NCI-H345 (cell line): ENCODE measurements at places on chromosomes 1 and 21.

- DNase-seq = no peak
These were observed 207.8 kb downstream of the SIPA1L2 start for GRCh38 chr1:232422098-232422497.

GRCh38 chr1:62774971-62775595 is 8.8 kb upstream of the ATG4C start:
- DNase-seq = no peak

DNA sequence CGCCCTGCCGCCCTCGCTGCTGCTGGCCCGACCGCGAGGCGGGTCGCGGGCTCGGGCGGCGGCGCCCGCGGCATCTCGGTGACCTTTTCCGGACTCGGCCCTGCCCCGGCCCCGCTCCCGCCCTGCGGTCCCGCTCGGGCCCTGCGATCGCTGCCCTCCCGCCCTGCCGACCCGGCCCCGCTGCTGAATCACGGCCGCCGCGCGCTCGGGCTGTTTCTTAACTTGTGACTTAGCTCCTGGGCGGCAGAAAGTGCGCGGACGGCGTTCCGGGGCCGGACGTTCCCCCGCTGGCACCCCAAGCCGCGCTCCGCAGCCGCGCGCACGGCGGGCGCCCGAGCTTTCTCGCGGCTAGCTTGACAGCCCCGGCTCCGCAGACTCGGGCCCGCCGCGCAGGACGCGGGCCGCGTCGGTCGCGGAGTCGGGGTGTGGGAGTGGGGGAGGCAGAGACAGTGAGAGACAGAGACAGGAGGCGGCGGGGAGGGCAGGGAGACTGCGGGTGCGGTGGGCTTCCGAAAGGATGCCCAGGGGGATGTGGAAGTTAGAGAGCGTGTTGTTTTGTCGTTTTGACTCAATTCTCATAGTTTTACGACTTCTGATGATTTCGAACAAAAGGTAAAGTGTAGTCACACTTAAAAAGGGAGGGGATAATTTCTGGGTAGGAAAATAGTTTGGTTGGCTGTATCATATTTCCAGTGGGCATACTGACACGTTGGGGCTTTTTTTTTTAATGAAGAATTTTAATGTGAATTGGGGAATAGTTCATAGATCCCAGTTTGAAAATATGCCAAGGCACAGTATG is 49.8 kb downstream of the PRDM2 start:
- DNase-seq = peak; percentile 54

- no peak for DNase-seq
These were observed 1.3 kb downstream of the RTCA start for GRCh38 chr1:100267284-100267683.

GRCh38 chr1:242086093-242086492 is 87.2 kb upstream of the MAP1LC3C start:
- no peak for DNase-seq

DNA sequence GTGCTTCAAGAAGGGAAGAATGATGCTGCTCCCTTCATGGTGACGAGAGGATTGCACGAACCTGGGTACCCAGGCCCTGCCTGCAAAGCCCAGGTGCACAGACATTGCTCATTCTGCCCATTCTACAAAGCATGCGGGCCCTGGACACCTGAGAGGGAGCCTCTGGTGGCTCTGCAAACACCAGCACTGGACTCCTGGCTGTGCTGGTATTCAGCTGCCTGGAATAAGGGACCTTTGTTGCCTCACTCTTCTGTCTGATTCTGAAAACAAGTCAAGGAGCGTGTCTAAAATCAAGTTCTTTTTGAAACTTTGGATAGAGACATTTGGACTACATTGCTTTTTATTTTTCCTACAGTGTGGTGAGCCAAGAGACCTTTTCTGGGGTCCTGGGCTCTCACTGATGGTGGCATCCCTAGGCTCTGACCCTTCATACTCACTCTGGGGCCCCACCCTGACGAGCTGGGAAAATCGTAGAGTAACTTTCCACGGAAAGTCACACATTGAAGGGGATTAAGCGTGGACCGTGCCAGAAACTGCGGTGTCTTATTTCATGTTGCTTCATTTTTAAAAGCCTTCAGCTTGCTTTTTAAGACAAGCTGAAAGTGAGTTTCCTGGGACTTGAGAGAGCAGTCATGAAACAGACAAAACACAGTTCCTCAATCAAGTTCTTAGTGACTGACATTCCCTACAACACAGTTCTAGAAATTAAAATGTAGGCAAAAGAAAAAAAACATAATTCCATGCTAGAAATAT is 24.0 kb downstream of the ABCA4 start:
- no peak for DNase-seq

GRCh38 chr1:224014330-224014649 is 99.6 kb upstream of the FBXO28 start:
- DNase-seq = no peak

GRCh38 chr1:45542591-45542990 is 8.0 kb upstream of the AKR1A1 start:
- no peak for DNase-seq

GRCh38 chr1:233295237-233295974 is at the start of gene PCNX2:
PCNX2 (minus strand) TSS chr1:233295725; CDS start chr1:233295478, 247 bp downstream.
- peak; percentile 76 for DNase-seq

DNA sequence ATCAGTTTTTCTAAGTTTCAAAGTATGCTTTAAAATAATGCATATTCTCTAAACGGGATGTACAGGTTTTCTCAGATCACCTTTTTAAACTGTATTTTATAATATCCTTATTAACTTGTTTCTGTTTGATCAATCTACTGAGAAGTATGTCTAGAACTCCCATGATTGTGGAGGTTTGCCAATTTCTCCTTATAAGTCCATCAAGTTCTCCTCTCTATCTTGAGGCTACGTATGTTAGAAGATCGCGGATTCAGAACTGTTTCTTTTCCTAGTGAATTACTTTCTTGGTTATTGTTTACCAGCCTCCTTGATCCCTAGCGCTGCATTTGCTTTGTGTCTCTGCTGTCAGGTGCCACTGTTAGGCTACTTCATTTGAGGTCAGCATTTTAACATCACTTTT is 89.2 kb downstream of the NPHP4 start:
- DNase-seq = no peak

DNA sequence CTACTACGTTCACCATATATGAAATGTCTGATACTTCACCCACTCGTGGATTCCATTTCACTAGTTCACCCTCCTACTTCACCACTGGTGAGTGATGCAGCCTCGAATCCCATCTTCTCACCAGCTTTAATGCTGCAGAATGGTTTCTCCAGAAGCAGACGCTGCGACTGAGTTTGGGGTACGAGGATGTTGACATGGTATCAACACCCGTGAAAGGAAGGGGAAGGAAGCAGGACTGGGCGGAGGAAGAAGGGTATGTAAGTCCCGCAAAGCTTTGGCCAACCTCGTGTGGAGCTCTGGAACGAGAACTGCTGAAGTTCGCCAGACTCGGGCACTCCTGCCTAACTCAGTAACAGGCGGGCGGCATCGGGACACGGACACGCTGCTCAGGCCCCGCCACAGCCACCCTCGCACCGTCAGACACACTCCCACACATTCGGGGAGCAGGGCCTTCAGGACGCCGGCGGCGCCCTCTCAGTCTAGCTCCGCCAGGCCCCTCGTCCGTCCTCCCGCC is 833 bp upstream of the DIP2A start:
- peak; percentile 44 for DNase-seq

DNA sequence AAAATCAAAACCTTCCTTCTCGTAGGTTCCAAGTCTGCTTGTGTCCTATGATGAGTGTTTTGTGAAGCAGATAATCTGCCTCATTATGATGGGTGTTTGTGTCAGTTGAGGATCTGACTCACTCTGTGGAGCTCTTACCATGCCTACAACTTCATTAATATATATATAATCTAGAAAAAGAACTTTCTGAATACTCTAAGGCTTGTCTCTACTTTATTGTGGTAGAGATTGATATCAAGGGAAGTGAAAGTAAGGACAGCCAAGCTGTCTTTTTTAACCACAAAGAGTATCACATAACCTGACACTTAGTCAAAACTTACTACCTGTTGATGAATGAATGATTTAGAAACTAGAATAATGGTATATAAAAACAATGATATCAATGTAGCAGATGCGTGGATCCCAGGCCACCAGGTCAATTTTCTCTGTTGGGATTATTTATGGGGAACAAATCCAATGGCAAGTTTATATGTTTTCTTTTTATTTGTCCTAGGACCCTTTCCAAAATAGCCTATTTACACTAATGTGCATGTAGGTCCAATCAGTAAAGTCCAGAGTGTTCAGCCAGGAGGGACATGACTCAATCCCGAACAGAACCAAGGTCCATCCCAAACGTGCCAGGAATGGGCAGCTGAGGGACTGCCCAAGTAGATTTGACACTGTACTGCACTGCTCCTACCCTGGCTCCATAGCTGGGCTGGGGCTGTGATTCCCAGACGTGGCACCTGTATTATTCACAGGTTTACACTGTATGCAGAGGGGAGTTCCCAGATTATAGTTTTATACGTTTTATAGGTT is 182.3 kb upstream of the GREM2 start:
- DNase-seq = no peak

GRCh38 chr1:228161362-228161761 is 4.2 kb upstream of the IBA57 start:
- DNase-seq = no peak

- DNase-seq = no peak
These were observed 13.4 kb upstream of the PLEKHG5 start for GRCh38 chr1:6504887-6505286.

GRCh38 chr1:42266253-42267135 is 68.5 kb downstream of the FOXJ3 start:
- DNase-seq = no peak

DNA sequence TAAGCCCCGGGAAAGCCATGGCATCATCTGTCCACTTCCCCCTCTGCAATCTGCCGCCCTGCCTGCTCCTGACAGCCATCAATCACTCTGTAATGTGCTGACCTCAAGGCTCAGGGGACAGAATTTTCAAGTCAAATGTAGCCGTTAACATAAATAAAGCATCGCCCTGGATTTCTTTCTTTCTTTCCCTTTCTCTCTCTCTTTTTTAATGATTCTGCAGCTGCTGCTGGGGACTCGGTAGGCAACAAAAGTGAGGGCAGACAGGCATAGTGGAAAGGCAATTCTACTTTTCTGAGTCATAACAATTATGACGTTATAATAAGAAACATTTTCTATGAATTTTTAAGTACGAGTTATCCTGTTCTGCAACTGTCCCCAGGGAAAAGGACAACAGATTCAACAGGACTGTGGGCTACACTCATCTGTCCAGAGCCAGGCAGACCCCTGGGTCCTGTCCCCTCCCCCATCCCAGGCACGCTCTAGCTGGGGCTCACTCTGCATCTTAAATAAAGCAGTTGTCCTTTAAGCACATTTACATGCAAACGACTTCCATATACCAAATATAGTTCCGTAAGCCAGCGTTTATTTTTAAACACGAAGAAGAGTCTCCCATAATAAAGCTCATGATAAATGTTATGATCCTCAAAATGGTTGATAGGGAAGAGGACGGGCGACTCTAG is 78.7 kb downstream of the SSBP3 start:
- no peak for DNase-seq

- no peak for DNase-seq
These were observed 11.6 kb downstream of the ARHGEF2 start for GRCh38 chr1:155966750-155967149.

- no peak for DNase-seq
These were observed 8.4 kb downstream of the LRP8 start for GRCh38 chr1:53319296-53320101.

DNA sequence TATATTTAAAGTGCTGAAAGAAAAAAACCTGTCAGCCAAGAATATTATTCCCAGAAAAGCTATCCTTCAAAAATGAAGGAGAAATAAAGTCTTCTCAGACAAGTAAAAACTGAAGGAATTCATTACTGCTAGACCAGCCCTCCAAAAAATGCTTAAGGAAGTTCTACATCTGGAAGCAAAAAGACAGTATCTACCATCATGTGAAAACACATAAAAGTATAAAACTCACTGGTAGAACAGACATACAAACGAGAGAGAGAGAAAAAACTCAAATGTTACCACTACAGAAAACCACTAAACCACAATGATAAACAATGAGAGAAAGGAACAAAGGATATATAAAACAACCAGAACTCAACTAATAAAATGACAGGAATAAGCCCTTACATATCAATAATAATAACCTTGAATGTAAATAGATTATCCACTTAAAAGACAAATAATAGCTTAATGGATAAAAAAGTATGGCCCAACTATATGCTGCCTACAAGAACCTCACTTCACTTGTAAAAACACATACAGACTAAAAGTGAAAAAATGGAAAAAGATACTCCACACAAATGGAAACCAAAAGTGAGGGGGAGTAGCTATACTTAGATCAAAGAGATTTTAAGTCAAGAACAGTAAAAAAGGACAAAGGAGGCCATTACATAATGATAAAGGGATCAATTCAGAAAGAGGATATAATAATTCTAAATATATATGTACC is 22.0 kb downstream of the NSL1 start:
- DNase-seq = no peak

GRCh38 chr1:109895720-109896504 is 14.7 kb upstream of the CSF1 start:
- DNase-seq = no peak

DNA sequence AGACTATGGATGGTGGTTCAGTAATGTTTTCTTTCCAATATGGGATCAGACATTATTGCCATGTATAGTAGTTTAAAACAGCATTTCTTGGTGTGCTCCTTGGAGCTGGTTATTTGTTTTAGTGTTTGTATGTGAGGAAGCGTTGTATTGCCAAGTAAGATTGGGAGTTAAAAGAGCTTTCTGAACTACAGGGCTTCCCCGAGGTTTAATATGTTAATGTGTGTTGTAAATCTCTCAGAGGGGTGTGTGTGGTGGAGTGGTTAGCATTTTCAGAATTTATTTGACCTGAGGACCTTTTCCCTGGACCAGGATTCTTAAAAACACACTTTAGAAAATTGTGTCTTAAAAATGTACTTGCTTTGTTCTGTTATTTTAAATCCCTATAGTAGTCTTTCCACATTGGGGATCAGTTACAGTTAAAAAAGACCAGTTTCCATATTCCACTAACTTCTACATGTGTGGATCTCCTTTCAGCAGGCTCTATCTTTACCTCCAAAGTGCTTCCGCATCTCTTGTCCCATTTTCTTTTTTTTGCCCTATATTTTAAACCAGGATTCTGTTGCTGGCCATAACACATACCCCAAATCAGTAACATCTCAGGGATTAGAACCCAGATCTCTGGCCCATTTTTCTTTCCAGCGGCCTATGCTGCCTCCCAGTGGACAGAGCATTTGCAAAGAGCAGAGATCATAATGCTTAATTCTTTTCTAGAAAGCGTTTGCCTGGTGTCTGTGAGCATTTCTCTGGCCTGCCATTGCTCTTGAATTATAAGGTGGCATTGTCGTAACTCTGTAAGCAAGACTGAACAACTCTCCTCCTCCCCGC is 58.6 kb downstream of the PBX1 start:
- peak; percentile 31 for DNase-seq

DNA sequence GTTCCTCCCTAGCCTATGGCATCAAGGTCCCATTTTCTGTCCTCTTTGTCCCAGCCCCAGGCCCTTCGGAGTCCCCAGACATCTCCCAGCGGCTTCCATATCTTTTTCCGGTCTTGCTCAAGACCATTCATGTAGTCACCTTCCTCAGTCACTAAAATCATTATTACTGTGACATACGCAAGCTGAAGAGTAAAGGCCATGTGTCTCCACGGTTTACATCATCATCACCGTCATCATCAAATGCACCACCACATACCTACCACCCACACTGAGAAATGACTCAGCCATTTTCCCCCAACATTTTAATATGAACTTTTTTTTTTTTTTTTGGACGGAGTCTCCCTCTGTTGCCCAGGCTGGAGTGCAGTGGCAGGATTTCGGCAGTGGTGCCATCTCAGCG is 43.4 kb downstream of the FHAD1 start:
- no peak for DNase-seq
